ENCODE measurements at places on chromosomes 2 and 18.

- DNase-seq: no peak
Observed at GRCh38 chr18:12352188-12352587, 24.8 kb downstream of the AFG3L2 start.

DNA sequence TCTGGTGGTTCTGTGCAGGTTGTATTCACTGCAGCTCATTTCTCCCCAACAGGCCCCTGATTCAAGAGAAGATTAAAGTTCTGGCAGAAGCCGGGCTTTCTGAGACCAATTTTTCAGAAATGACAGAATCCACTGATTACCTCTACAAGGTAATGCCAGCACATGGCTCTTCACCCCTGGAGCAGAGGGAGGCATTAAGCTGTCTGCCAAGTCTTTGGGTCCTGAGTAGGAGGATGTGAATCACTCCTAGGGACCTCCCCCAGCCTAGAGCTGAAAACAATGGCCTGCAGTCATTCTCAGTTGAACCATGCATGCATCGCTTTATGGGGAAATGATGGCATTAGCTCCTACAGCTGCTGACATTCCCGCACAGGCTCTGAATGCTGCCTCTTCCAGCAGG, 20.5 kb upstream of the RPL37A start:
- no peak for DNase-seq

DNA sequence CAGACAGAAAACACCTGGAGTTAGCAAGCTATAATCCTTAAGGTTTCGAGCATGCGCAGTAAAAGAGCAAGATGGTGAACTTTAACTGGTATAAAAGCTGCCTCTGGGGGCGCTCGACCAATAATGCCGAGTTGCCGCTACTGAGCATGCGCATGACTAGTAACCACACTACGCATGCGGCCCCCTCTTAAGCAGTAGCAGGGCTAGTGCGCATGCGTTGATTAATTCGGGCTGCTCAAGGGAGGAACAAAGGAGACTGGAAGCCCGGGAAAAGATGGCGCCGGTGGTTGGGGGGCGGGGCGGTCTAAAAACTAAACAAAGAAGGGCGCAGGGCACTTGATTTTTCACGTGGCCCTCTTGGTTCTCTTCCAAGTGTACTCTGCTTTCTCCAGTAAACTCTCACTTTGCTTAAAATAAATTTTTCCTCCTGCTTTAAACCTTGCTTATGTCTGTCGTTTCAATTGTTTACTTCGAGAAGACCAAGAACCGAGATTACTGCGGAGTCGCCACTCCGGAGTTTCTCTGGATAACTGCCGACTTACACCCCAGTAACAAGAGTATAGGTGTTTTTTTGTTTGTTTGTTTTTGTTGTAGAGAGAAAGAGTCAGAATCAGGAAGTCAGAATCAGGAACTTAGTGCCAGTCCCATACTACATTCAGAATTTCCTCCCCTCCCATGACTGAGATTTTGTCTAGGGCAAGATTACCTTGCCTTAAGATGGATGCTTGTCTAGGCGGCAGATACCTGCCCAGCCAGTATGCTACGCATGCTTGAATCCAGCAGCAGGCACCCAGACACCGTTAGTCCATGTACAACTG, 5.8 kb downstream of the XRCC5 start:
- DNase-seq: peak; percentile 91

DNA sequence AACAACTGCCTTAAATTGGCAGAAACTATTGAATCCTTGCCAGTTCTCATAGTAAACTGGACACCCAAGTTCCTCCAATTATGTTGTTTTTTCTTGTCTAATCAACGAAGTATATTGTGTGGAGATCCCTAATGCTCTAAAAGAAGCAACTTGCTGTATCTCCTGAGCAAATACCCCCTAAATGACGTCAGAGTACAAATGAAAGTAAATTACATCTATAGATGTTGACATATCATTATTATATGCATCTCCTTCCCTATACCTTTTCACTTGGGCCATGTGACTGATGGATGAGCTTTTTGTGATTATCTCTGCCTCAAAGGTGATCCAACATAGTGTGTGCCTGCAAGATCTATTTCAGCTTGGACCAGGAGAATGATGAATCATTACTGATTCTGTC, 159.4 kb downstream of the CCDC148 start:
- no peak for DNase-seq

DNA sequence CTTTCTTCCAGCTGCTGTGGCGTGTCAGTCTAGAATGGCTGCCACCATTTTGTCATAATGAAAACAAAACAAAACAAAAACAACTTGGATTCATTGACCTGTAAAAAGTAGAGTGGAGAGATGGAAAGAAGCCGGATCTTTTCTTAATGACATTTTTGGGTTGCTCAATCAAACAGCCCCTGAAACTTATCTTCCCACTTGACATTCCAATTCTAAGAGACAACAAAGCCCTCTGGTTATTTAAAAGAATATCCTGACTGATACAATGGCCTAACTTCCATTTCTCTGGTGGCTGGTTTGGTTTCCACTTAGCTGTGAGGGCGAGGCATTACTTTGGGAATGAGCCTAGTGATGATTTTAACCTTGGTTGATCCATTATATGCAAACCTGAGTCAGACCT, 123.7 kb downstream of the AQP4 start:
- DNase-seq: no peak

- DNase-seq: no peak
Observed at GRCh38 chr2:101432411-101433181, 42.3 kb downstream of the RFX8 start.

- no peak for DNase-seq
Observed at GRCh38 chr2:69843993-69844392, 14.5 kb downstream of the GMCL1 start.

GRCh38 chr18:76502551-76502950, 7.5 kb upstream of the ZNF516 start:
- DNase-seq: no peak

DNA sequence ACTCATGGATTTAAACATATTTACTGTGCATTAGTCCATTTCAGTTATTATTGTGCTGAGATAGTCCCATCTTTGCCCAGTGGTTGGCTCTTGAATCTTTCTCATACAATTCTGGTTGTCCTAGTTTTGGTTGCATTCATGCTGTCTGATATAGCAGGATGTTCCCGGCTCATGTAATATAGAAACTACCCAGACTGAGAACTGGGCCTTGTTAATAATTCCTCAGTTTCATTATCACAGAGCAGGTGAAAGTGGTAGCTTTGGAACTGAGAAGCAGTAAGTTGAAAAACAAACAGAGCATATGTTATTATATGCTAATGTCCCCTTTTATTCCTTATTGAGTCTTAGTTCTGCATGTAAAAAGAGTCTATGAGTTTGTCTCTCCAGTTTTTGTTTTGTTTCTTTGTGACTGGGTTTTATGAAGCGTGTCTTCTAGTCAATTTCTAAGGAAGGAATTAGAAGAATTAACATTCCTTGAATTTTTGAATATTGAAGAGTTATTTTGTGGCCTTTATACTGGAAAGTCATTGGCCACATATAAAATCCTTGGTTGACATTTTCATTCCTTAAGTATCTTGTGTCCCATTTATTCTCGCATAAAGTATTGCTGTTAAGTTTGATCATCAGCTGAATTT, 43.3 kb downstream of the EIF5B start:
- DNase-seq: no peak

GRCh38 chr2:111689174-111689573, 194.8 kb downstream of the ANAPC1 start:
- no peak for DNase-seq

- DNase-seq: no peak
Observed at GRCh38 chr18:76351961-76352581, 143.0 kb downstream of the ZNF516 start.

GRCh38 chr2:132691556-132691955, 21.6 kb upstream of the LYPD1 start:
- no peak for DNase-seq

- no peak for DNase-seq
Observed at GRCh38 chr2:174615871-174616436, 18.4 kb upstream of the WIPF1 start.

DNA sequence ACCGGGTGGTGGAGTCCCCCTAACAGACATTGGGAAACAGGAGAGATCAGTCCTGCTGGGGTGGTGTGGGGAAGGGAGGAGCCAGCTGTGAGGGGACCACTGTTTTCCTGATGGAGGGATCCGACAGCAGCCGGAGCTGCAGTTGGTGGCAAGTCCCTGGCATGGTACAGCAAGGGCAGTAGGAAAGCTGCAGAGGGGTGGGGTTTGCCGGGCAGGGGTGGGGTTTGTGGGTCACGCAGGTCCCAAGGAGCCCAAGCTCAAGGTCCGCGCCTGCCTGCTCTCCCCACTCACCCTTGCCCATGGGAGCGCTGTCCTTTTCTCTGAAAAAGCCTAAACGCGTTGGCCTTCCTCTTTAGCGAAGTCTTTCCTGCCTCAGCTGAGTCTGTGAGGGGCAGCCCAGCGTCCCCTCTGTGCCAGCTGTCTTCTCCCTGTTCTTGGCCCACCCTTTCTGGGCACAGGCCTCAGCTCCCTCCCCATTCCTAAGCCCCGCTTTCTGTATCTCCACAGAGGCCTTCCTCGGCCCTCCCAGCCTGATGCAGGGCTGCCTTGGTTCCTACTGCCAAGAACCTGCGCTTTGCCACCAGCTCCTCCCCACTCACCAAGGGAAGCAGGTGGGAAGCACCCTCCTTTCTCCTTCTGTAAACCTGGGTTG, 29.3 kb upstream of the INHBB start:
- no peak for DNase-seq

GRCh38 chr2:168130346-168130745, 117.0 kb downstream of the STK39 start:
- DNase-seq: no peak

- DNase-seq: no peak
Observed at GRCh38 chr2:217142649-217143266, 282.9 kb upstream of the TNP1 start.

DNA sequence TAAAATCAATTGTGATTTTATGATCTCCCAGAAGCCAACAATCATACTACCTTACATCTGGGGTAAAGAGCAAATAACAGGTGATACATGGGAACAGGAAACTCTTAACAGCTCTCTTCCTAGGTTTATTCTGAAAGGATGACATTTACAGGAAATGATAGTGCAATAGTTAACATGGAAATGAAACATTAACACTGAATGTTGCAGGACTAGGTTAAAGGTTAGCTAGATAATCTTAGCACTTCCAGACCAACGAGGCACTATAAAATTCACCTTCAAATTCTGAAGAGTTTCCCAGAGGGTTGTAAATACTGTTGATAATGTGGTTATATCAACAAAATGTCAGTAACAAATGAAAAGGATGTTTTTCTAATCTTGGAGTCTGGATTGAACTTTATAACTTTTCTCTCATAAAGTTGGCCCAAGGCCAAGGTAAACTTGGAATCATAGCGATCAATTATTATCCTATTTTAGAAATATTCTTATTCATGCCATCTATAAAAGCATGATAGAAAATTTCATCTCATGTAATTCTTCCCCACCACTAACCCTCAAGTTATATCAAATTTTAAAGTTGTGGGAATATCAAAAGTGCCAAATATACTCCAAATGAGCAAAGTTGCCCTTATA, 32.9 kb upstream of the GCG start:
- DNase-seq: no peak

GRCh38 chr2:200929334-200930249, 33.9 kb downstream of the ORC2 start:
- no peak for DNase-seq

DNA sequence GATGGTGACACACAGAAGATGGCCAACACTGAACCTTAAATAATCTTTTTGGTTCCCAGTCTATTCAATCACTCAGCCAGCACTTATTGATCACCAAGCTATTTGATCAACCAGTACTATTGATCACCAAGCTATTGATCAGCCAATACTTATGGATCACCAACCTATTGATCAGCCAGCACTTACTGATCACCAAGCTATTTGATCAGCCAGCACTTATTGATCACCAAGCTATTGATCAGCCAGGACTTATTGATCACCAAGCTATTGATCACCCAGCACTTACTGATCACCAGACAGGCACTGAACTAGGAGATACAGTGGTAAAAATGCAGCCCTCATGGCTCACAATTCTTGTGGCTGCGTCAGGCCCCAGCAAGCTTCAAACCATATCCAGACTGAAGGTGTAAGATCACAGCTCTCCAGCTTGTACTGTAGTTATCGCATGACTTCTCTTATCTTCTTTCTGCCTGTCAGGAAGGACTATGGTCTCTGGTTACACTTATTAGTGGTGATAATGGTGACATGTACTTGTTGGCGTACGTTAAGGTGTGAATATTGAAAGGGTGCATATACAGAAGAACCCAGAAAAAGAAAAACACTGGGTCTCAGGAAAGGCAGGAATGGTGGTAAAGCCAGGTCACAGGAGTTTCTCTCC, 18.4 kb upstream of the B3GNT2 start:
- no peak for DNase-seq

- no peak for DNase-seq
Observed at GRCh38 chr2:16135913-16136310, 195.6 kb downstream of the MYCN start.

DNA sequence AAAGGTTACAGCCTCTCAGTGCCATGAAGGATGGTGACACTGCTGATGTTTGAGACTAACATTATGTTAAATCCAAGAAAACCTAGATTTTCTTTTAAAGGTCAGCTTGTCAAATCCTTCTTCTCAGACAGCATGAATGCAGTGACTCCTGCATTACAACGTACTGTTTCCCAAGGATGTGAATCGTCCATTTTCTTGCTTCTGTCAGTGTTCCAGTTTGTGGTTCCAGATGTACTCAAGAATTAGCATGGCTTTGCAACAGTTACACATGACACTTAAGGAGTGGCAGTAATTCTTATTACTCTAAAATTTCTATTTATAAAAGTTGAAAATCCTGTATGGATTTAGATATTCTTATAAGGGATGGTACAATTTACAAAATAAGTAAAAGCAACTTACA, 1.5 kb upstream of the TTC39C start:
- no peak for DNase-seq

- no peak for DNase-seq
Observed at GRCh38 chr2:152508446-152508845, 173.5 kb downstream of the FMNL2 start.

DNA sequence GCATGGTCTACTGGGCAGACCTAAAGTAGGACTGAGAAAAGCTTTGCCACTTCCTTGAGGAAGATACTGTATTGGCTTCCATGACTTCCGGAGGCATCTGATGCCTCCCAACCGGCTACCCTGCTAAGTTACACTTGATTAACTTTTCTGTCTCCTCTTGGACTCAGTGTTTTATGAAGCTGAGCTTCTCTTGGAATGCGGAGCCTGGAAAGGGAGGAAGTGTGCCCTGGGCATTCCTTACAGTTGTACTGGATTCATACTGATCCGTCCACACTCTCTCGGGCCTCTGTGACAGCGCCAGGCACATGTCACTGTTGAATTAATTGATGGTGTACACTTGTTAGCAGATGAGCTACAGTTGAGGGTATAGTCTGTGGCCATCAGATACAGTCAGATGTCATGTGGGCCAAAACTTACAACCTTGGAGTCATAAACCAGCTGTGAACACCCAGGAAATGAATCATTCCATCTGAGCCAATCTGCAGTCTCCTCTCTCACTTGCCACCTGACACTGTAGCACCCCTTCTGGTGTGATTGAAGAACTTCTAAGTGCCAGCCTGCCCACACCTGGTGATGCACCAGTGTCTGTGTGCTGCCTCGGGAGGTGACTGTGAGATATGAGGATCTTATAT, 122.5 kb downstream of the FHOD3 start:
- no peak for DNase-seq
